ENCODE measurements at places on chromosomes 7 and 10.

DNA sequence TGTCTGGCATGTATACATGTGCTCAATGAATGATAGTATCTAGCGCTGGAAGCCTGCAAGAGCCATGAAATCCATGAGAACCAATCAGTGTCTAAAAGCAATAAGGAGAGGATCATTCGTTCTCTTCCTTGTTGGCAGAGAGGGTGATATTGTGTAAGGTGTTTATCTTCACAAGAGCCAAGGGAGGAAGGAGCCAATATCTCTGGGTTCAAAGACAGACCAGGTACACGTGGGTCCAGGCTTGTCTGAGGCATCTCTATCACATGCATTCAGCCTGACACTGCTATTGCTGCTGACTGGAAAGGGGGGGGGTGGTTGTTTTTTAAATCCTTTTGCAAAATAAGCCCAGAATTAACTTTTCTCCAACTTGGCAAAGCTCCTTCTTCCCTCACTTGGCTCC lies 4.0 kb downstream of the SEC31B start:
- DNase-seq = no peak

DNA sequence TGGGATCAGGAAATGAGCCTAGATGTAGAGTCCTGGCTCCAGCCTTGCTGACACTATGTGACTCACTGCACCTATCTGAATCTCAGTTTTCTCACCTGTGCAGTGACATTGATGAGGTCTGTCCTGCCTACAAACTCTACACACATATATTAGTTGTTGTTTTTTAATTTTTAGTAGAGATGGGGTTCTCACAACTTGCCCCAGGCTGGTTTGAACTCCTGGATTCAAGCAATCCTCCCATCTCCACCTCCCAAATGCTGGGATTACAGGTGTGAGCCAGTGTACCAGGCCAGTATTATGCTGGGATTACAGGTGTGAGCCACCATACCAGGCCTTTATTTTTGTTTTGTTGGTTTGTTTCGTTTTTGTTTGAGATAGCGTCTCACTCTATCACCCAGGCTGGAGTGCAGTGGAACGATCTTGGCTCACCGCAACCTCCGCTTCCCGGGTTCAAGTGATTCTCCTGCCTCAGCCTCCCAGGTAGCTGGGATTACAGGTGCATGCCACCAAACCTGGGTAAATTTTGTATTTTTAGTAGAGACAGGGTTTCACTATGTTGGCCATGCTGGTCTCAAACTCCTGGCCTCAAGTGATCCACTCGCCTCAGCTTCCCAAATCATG lies 11.8 kb upstream of the DDIT4 start:
- no peak for DNase-seq

DNA sequence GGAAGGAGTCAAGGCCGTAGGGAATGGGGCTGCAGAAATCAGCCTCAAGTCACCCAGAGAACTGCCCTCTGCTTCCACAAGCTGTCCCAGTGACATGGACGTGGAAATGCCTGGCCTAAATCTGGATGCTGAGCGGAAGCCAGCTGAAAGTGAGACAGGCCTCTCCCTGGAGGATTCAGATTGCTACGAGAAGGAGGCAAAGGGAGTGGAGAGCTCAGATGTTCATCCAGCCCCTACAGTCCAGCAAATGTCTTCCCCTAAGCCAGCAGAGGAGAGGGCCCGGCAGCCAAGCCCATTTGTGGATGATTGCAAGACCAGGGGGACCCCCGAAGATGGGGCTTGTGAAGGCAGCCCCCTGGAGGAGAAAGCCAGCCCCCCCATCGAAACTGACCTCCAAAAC lies 50.2 kb upstream of the PDCD4 start:
- DNase-seq = no peak

GRCh38 chr7:124071843-124072242 lies 39.0 kb upstream of the TMEM229A start:
- no peak for DNase-seq

DNA sequence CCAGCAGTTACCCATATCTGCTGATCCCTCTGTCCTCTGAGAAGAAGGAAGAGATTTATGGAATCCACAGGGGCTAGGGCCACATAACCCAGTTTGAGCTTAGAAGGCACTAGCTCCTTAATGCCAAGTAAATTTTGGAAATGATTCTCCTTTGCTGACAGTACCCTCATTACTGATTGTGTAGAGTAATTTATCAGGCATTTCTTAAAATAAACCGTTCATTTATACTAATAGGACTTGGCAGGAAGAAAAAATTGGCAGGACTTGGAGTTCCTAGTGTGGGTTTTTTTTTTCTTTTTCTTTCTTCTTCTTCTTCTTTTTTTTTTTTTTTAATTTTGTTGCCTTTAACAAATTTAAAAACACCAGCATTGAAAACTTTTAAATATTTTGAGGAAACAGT lies 645.7 kb downstream of the SUGCT start:
- DNase-seq = no peak

- DNase-seq = no peak
These were observed 362.7 kb downstream of the GLRX3 start for GRCh38 chr10:130498934-130499333.

DNA sequence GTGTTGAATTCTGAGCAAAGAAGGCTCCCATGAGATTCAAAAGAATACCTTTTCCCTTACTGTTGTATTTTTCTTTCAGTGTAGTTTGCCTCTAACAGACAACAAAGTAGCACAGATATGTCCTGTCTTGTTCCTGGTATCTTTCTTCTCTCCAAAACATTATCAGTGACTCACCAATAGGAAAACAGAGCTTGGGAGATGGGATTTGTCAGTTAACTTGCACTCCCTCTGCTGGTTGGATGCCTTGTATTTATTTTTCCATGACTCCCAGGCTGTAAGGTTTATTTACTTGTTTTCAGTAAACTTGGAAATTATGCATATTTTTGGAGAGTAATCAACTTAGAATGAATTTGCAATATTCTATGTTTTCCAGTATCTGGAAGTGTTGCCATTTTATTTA lies 129.7 kb downstream of the SAMD9 start:
- no peak for DNase-seq

GRCh38 chr10:49752584-49752983 lies 9.5 kb downstream of the OGDHL start:
- DNase-seq = no peak

DNA sequence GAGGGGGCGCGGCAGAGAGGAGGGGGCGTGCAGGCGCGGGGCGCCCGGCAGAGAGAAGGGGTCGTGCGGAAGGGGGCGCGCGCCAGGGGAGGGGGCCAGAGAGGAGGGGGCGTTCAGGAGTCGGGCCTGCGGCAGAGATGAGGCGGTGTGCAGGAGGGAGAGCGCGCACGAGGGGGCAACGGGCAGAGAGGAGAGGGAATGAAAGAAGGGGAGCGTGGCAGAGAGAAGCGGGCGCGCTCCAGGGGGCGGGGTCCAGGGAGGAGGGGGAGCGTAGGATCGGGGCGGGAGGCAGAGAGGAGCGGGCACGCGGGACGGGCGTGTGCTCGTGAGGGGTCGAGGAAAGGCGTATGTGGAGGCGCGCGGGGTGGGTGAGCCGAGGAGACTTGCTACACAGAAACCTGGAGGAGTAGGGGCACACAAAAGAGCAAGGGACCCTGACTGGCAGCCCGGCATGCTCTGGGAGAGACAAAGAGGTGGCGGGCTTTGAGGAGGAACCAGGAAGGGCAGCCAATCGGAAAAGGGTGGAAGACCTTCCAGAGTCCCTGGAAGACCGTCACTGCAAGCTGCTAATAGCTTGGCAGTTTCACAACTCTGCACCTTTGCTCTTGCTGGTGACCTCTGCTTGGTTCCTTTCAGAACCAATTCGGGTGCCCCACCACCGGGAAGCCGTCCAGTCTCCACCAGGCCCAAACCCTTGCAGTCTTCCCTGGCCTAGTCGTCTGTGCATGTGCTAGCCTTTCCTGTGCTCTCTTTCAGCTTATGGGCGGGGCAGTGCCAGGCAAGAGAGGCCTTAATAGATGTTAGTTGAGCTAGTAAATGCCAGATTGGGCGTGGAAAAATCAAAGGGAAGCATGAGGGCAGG lies 639 bp downstream of the DYDC2 start:
- DNase-seq = no peak
